ENCODE measurements at places on chromosomes 5 and 9.

DNA sequence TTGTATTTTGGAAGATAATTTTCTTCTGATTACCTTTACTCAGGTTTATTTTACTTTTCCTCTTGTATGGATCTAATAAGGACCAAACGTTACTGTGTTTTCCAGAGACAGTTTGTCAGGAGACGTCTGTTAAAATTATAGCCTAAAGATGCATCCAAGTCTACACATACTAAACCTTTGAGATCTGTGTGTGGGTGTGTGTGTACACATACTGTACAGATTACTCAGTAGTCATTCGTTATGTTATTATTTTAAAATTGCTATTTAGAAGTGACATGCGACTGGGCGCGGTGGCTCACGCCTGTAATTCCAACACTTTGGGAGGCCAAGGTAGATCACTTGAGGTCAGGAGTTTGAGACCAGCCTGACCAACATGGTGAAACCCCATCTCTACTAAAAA, 51.6 kb upstream of the CNTLN start:
- no peak for DNase-seq

DNA sequence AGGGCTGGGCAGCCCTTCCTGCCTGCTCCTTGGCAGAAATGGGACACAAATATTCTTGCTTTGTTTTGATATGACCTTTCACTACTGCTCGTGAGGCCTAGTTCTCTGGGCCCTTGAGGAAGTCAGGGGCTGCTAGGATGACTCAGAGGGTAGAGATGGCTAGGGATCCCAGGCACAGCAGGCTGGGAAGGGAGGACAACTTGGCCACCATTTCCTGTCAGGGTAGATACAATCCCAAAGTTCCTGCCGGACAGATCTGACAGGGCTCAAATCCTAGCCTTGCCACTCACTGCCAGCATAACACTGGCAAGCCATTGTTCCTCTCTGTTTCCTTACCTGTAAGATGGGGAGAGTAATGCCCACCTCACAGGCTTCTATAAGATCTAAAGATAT, 31.7 kb upstream of the MEIKIN start:
- no peak for DNase-seq

DNA sequence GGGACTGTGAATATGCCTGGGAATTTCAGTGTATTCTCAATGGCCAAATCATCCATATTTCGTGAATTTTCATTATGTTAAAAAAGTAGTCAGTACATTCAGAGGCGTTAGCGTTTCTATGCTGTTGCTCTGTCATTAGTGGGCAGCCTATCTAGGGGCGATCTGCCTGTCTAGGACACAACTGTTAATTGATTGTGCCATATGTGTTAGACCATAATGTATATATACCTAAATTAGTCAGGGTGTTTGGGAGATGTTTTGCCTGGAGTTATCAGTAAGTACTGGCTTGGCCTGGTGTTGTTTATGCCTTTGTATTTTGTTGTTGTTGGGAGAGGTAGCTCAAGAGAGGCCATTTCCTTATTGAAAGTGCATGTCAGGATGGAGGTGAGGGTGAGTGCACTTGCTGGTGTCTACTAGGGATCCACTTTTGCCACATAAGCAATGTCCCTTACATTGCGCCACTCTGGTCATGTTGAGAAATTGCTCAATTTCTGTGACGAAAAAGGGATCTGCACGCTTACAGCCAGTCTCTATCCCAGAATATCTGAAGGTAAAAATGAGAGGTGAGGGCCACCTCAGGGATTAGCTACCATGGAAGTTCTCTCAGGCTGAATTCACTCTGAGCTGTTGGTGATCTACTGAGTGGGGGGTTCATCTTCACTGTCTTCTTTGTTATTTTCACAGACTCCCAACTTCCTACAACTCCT, 123.3 kb downstream of the ST8SIA4 start:
- no peak for DNase-seq

DNA sequence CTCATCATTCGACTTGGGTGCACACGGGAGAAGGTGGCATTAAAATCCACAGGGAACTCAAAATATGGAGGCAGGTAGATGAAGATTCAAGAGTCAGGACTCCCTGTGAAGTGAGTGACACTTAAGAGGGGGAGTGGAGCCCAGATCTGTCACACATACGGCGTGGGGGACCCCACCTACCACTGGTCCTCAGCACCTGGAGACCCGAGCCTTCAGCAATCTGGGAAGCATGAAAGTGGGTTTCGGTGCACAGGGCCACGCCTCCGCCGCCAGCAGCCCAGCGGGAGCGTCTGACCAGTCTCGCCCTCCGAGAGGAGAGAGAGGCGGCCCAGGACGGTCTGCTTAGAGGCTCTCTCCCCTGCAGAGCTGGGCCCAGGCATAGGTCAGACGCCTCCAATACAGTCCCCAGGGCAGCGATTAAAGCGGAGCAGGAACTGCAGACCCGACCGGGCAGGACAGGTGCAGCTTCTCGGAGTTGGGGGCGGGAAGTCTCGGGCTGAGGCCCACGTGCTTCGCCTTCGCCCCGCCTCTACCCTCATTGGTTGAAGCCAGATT, 639 bp upstream of the SLC2A8 start:
- no peak for DNase-seq

DNA sequence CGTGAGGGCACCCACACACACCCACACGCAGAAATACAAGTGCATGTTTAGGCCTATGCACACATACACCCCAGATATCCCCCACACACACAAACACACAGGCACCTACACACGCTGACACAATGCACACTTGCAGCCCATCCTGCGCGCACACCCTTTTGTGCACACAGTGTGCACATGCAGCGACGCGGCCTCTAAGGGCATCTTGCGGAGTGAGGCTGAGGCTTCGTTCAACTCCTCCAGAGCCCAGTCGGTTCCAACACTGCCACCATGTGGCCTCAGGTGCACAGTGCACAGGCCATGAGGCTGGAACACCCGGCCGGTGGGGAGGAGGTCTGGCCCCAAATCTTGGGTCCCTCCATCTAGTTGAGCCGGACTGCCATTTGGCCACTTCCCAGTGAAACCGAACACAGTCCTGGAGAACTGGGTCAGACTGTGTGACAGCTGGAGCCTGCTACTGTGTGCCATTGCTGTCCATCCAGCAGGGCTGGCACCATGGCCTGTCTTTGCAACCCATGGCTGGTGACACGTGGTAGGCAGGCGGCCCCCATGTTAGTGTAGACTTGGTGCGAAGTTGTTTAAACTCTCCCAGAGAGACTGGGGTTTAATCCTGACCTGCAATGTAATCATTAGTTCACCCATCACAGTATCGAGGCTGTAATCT, 97.7 kb upstream of the MVB12B start:
- DNase-seq = peak; percentile 90

- DNase-seq = no peak
Measured at GRCh38 chr5:147065071-147065470, 169.8 kb upstream of the STK32A start.

- peak; percentile 81 for DNase-seq
Measured at GRCh38 chr5:81233080-81233634, at the start of gene CKMT2. CKMT2 (plus strand) TSS chr5:81233322; CDS start chr5:81251133, 17,811 bp downstream.

GRCh38 chr9:35357826-35358225, 132.1 kb upstream of the RUSC2 start:
- DNase-seq = no peak

DNA sequence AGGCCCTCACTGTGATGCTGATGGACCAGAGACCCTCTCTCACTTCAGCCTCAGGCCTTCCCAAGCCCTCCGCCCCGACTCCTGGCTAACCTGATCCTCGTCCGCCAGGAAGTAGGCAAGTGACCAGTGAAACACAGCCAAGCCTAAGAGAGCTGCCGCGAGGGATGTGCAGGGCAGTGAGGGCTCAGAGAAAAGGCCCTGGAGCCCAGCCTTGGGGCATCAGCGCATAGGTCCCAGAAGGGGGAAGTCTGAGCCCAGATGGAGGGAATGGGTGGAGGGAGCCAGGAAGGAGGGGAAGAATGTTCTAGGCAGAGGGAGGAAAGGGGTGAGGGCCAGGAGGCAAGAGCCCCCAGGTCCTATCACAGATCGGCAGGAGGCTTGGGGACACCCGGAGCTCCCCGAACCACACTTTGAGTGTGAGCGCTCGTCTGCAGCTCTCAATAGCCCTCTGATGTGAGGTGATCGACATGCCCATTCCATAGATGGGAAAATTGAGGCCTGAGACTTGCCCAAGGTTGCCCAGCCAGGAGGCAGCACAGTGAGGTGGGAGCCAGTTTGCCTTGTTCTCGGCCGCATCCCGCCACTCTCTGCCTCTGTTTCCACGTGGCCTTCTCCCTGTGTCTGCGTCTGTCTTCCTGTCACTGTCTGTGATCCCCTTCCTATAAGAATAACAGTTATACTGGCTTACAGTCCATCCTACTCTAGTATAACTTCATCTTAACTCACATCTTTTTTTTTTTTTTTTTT, 20.2 kb downstream of the PLPP7 start:
- no peak for DNase-seq

- no peak for DNase-seq
Measured at GRCh38 chr5:1777281-1778137, 22.1 kb downstream of the MRPL36 start.

- no peak for DNase-seq
Measured at GRCh38 chr5:3671337-3671736, 75.7 kb downstream of the IRX1 start.

GRCh38 chr5:53481887-53482716, 1.7 kb downstream of the FST start:
- DNase-seq = peak; percentile 74

DNA sequence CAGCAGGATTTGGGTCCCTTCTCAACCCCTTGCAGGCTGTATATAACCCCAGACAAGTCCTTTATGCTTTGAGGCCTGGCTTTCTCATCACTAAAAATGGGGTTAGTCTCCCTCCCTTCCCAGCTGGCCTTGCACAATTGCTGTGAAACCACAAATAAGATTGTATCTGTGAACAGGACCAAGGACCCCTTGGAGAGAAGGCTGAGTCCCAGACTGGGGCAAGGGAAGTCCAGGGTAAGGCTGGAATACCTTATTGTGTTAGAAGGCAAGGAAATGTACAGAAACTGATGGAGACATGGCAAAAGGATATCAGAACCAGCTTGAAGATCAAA, 11.4 kb downstream of the MACROH2A1 start:
- DNase-seq = no peak

GRCh38 chr5:179860301-179860700, 1.7 kb upstream of the MRNIP start:
- DNase-seq = peak; percentile 17

DNA sequence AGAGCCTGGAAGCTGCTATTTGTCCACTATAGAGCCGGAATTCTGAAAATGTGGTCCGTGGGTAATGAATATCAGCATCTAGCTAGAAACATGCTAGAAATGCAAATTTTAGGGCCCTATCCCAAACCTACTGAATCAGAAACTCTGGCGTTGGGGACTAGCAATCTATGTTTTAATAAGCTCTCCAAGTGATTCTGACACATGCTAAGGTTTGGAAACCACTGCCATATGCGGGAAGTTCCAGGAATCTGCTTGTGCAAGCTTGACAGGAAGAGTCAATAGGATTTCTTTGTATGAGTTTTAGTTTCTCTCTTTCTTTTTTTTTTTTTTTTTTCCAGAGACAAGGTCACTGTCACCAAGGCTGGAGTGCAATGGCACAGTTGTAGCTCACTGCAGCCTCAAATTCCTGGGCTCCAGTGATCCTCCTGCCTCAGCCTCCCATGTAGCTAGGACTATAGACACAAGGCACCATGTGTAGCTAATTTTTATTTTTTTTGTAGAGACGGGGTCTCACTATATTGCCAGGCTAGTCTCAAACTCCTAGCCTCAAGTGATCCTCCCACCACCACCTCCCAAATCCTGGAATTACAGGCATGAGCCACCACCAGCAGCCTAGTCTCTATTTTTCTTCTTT, 26.4 kb upstream of the CARNMT1 start:
- DNase-seq = no peak

- DNase-seq = no peak
Measured at GRCh38 chr5:109660301-109660700, 29.4 kb upstream of the MAN2A1 start.

DNA sequence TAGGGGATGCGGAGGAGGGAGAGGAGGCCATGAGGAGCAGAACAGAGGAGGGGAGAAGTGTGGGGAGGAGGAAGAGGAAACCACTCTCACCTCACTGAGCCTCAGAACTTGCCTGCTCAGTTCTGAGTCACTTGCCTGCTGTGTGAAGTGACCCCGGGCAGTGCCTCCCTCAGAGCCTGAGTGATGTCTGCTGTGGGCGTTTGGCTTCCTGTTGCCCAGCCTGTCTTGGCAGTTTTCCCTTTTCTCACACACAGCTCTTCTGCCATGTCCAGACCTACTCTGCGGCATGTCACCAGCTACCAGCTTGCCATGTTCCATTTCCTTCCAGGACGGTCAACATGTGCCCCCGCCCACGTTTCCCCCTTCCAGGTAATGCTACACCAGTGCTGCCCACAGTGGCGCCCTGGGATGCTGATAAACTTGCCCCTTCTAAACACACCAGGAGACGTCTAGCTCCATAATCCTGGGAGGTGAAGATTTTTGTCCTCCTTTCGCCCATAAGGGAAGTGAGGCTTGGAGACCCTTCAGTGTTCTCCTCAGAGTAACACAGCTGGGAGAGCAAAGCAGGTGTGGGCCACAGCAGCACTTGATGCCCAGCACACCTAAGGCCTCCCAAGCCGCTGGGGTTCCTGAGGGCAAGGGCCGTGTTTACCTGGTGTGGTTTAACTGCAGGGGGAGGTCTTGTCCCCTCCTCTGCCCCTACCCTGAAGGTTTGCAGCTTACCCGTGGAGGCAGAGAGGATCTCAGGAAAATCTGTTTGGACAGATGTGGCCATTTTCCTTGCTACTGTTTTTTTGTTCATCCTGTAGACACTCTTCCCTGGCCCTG, 63.8 kb upstream of the RNF130 start:
- DNase-seq = no peak

DNA sequence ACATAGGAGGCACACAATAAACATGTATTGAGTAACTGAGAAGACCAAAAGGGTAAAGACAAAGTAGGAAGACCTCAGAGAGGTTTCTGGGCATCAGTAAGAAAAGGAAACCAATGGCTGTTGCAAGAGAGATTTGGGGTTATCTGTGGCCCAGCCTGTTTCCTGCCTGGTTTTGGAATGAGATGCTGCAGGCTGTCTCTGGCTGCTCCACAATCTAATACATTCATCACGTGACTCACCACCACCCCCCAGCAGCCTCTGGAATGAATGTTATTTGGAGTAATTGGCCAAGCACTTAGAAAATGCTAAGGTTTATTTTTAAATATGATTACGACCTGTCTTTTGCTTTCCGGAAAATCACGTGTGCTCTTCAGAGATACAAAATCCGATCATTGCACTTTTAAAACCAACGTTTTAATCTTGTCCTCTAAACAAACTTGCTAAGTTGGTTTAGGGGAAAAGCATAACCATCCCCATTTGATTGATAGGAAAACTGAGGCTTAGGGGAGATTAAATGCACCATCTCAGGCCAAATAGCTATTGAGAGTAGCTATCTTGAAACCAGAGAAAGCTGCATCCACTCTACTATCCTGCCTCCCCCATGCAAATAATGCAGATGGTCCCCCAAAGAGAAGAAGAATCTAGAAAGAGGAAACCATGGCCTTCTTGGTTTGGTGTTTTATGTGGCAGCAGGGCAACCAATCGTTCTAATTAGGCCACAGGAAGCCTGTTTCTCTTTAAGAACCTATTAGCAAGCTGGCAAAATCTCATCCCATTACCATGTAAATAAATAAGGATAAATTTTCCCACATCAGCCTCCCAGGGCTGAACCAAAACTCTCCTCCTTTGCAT, 151.8 kb upstream of the ADRA1B start:
- DNase-seq = no peak

GRCh38 chr9:14909961-14910805, at the start of gene FREM1:
FREM1 (minus strand) TSS chr9:14910428; CDS start chr9:14868977, 41,451 bp downstream.
- peak; percentile 82 for DNase-seq

- peak; percentile 55 for DNase-seq
Measured at GRCh38 chr5:15807871-15808270, 307.9 kb downstream of the FBXL7 start.

- DNase-seq = no peak
Measured at GRCh38 chr9:98596486-98596885, 112.2 kb downstream of the GABBR2 start.

Measured in retina (tissue), 1 donor.